ENCODE measurements at places on chromosomes 3 and 15.

GRCh38 chr3:172905451-172905850 is 154.9 kb downstream of the ECT2 start:
- DNase-seq, result no peak

DNA sequence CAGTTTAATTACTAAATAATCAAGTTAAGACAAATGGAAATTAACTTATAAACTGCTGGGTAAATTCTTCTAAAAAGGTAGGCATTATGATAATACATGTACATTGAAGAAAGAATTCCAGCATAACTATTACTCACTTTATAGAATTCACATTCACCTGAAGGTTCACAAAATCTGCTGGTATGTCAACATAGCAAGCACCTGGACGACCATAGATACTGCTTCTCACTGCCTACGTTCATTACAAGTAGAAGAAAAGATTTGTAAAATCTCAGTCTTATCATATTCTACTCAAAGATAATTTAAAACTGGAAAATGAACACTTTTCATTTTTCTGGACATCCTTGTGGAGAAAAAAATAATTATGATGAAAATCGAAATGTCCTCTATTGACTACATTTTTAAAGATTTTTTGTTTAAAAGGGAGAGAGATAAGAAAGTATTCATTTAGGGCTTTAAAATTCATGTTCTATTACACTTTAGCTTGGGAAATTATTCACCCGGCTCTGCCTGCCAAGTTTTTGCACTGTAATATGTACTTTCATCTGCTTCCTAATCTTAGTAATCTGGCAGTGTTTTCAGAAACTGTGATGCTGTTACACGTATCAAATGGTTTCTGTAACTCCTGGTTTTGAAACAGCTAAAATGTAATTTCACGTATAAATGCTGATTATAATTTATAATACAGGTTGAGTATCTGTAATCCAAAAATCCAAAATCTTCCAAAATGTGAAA is 16.1 kb downstream of the HACL1 start:
- DNase-seq, result no peak

GRCh38 chr15:77526595-77527163 is 106.0 kb downstream of the HMG20A start:
- no peak for DNase-seq

DNA sequence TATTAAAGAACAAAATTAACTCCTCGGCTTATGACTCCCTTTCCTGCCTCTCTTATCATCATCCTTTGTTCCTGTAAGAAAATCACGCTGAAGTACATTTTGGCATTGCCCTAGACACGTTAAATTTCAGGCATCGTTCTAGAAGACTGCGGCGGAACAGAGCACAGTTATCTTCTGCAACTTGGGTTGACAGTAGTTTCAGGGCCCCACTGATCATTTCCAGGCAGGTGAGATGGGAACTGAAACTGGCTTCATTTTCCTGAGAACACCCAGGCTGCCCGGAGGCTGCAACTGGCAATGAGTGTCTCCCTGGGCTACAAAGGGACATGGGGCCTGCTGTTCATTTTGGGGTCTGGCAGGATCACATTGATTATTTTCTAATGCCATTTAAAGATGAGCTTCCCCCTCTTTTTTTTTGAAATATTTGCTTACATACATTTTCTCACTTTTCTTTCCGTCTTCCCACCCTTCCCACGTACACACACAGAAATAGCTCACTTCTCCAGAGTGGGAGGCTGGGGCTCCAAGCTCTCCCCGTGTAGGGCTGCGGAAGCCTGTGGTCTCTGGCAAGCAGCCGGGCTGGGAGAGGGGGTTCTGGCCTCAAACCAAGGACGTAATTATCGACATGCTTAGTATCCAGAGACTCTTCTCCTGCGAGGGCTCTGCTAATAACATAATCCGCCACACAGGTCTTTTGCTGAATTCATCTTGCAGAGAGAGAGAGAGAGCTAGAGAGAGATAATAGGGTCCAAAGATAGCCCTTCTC is 267.4 kb downstream of the ABHD5 start:
- no peak for DNase-seq

GRCh38 chr3:34957677-34958076 is 681.6 kb upstream of the ARPP21 start:
- no peak for DNase-seq

All from activated CD4-positive, alpha-beta T cell treated with anti-CD3 and anti-CD28 coated beads for 48 hours (primary cell).